GM12892 (cell line): ENCODE measurements at places on chromosomes 11 and 22.

GRCh38 chr11:2655834-2656622 is 43.8 kb downstream of the KCNQ1OT1 start:
- DNase-seq: no peak

DNA sequence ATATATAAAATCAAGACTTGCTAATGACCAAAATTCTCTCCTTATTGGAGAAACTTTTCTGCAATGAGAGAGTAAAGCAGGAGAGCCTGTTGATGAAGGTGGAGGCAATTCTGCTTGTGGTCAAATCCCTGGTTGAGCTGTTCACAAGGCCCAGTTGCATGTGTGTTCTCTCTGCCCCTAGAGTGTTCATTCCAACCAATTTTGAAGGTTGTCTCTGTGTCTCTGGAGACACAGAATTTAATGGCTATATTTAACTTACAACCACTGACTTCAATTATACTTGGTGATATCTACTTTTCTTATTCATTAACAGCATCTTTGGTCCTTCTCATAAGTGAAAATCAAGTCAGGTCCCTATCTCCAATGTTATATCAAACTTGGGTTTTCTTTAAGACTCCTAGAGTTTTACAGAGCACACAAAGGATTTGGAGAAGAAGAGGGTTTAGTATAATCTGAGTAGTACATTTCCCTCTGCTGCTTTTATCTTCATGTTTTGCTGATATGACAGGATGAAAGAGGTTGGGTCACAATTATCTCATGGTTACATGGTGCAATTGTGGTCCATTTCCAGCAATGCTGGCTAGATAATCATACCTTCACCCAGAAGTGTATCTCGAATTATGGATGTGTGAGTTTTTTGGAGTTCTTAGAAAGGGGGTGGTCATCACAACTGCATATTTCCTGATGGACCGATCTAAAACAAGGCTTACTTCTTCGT is 4.0 kb downstream of the OOSP4A start:
- DNase-seq: no peak

GRCh38 chr22:49535126-49535525 is 292.5 kb downstream of the BRD1 start:
- DNase-seq: no peak

DNA sequence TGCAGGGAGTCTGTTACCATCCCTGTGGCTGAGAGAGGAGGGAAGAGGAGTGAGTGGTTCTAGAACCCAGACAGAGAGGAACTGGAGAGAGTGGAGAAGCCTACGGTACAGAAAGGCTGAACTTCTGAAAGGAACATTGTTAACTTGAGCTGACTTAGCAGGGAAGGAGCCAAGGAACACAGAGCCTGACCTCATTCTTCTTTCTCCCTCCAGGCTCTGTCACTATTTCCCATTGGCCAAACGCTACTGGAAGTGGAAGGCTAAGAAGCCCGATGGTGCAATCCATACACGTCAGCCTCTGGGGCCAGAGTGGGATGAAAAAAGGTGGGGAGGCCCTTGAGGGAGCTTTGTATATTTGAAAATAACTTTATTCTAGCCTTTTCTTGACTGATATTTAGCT is 16.5 kb upstream of the WT1 start:
- DNase-seq: no peak

GRCh38 chr11:33449798-33450197 is 192.6 kb downstream of the HIPK3 start:
- DNase-seq: no peak

- no peak for DNase-seq
These were observed 72.3 kb downstream of the MN1 start for GRCh38 chr22:27729246-27729645.

DNA sequence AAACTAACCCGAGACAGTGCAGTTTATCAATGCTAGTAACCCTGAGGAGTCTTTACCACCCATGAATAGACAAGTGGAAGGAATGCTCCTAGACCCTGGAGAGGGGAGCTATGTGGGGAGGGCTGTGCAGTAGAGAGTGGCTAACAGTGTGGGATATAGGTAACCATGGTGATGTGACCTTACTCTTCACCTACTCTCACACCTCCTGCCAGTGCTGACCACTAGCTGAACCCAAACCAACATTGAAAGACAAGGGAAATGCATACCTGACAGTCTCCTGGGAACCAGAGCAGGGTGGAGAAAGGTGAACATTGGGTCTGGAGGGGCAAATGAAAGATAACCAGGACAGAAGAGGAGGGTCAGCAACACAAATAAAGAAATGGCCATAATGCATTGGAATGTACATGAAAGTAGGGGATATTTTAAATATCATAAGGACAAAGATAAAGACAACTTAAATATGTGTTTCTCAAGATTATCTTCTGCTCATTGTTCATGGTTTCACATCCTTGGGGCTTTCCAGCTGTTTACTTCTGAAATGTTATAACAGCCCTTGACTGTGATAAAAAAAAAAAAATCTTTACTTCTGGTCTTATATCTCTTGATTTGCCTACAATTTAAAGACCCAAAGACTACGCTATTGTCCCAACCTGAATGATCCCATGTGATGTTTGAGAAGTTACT is 983.3 kb upstream of the TENM4 start:
- DNase-seq: no peak

DNA sequence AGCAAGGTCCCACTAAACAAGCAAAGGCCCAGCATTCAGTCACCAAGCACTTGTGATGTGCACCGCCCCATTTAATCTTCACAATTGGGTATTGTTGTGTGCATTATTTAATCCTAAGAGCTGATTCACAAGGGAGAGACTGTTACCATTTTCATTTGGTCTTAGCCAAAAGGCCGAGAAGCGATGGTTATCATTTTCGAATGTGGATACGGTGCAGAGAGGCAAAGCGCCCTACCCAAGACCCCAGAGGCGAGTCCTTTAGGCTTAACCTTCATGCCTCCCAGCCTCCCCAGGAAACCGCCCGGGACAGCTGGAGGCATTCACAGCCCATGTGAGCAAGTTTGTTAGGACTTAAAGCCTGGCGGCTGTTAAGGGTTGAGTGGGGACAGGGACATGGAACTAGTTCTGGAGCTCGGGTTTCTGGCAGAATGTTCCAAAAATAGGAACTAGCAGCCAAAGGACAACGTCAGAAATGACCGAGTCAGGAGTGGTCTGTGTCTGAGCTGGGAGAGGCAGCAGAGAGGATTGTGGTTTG is 13.0 kb upstream of the UPK3A start:
- DNase-seq: no peak

DNA sequence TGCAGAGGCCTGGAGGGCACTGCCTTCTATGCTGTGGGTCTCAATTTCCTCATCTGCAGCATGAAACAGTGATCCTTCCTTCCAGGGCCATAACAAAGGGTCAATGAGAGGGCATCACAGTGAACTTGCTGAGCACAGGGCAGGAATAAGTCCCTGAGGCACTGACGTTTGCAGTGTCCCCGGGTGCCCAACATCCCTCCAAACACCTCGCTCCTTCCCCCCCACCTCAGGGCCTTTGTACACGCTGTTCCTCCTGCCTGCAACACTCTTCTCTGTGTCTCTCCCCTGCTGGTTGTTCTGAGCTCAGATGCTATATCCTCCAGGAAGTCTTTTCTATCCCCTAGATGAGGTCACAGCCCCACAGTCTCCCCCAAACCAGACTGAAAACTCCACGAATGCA is 59.7 kb upstream of the TCF20 start:
- DNase-seq: no peak

- no peak for DNase-seq
These were observed 29.8 kb downstream of the GVQW3 start for GRCh38 chr11:76410851-76411357.

DNA sequence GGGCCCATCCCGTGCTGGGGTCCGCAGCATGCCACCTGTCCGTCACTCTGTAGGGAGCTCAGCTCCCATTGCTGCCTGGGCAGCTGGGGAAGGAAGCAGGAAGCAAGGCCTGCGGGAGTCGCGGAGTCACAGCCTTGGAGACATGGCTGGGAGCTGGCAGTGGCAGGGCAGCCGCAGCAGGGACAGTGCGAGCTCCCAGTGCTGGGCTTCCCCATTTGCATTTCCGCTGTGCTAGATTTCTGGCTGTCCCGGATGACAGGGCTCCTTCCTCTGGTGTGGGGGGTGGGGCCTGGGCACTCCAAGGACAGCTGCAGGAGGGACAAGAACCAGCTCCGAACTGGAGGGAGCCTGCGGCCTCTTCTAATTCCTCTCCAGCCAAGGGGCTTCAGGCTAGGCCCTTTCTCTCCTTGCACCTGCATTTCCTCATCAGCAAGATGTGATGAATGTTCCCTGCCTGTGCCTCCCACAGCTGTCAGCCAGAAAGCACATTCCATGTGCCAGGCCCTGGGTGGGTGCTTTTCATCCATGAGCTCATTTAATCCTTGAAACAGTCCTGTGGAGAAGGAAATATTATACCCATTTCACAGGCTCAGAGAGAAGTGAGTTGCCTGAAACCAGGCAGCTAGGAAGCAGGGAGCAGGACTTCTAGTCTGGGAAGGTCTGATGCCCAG is 48.0 kb downstream of the MYO7A start:
- DNase-seq: no peak

GRCh38 chr11:74636630-74637184 is 44.3 kb downstream of the POLD3 start:
- no peak for DNase-seq

DNA sequence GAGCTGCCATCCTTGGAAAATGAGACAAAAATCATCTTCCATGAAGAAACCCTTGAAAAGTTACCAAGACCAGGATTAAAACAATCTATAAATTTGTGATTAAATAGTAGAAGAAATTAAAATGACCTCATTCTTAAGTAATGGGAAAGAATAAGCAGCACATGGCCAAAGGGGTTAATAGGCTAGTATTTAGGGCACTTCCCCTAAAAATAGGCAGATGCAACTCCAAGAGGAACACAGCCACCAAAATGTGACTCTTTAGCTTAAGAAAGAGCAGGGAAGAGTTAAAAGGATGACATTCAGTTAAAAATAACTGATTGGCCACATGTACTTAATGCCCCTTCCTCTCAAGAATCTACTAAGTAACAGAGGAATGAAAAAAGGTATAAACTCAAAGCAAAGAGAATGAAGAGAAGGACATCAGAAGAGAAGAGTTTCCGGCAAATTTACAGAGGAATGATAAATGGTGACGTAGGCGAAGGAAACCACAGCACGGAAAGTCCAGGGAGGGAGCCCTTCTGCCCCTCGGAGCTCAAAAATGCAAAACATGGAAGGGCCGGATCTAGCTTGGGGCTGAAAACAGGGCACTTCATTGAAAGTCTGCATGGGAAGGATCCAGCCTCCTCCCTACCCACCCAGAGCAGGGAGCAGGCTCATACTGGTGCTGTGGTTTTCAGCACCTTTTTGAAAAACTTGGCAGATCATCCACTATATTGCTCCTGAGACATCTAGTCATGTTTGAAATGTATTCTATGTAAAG is 17.8 kb downstream of the SCUBE2 start:
- no peak for DNase-seq

DNA sequence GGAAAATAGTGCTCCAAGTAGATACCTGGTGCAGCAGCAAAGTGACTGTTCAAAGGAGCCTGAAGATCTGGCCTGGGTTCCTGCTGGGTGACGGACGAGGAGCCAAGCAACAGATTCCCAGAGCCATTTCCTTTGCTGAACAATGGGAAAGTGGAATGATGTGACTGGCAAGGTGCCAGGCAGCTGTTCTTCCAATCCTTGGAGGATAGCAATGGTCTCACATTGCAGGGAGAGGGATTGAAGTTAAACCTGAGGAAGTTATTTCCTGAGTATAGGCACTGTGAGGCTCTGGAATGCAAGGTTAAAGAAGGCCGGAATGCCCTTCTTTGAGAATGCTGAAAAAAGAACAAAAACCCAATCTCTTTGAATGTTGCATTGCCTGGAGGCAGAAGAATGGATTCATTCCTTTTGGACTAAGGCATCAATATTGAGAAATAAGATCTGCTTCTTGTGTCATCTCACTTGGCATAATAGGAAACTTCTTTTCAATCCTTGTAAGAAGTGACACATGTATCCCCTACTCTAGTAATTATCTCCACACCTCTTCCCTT is 223.8 kb downstream of the BLID start:
- DNase-seq: no peak

DNA sequence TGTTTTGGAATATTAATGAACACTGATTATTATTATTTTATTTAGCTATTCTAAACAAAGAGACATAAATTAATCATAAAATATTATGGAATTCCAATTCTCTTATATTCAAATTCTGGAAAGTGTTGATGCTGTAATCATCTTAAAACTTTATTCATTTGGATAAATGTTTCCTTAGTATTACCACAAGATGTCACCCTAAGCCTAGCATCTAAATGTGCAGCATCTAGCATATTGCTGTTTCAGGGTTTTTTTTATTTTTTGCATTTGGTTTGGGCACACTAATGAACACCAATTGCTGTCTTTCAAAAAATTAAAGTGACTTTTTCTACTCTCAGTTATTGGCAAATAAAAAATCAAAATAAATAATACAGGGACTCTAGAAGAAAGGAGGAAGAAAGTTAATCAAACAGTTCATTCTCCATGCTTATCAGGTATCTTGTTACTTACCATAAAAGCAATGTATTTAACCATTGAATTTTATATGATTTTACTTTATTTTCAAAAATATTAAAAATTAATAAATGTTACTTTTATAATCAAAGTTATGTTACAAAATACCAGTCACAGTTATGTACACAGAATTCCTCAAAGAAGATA is 31.8 kb downstream of the DLG2 start:
- DNase-seq: no peak

GRCh38 chr11:118088531-118088930 is 1.8 kb upstream of the SMIM35 start:
- no peak for DNase-seq

DNA sequence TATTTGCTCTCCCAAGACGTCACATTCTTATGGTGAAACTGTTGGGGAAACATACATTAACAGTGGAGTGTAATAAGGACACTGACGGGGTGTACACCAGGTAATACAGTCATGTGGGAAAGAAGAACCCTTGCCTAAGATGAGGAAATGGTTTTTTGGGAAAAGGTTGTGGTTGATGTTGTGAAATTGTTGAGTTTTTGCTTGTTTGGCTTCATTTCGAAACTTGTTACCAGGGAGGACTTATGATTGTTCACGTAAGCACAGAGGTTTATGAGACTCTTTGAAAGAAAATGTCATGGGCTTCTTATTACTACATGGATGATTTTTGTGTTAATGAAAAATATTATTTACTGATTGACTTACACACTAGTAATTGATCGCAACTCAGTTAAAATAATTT is 16.8 kb downstream of the ANO3 start:
- DNase-seq: no peak

DNA sequence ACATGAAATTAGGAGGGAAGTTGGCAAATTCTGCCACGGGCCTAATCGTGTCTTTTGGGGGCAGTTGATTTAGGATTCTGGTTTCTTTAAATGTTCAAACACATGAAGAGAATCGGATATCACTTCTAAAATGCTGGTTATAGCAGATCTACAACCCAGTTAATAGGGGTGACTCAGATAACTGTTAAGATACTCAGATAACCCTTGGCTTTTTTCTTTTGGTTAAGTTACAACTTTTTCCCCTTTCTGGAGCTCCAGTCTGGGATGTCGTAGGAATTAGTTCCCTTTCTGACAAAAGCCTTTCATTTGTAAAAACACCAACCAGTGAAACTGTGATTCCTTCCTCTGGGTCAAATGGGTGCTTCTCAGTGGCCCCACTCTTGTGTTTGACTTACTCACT is 976 bp downstream of the DEPDC7 start:
- no peak for DNase-seq

- DNase-seq: peak; percentile 44
These were observed 11.9 kb downstream of the HIRA start for GRCh38 chr22:19419464-19420178.

- DNase-seq: no peak
These were observed 1.7 kb upstream of the TUBGCP6 start for GRCh38 chr22:50246242-50247175.
